ENCODE measurements at places on chromosomes 7 and 10.

- DNase-seq: no peak
Measured at GRCh38 chr7:134255814-134256213, 60.9 kb downstream of the SLC35B4 start.

DNA sequence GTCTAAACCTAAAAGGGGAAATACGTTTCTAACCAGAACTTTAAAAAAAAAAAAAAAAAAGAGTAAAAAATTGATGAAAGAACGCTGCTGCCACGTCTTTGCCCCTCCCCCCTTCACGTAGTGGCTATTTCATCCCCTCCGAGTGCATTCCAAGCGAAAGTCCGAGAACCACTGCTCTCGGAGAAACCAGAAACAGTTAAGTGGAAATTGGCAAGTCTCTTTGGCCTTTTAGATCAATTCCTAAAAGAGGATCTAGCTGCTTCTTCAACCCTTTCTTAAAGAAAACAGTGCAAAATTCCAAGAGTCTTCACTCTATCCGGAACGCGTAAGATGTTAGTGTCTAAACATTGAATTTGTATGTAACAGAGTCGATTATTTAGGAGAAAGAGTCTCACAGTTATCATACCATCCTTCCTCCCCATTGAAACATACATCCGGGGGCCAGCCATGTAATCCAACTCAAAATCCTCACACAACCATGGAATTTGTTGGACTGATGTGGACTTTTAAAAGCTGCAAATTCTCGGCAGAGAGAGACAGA lies 1.1 kb downstream of the P4HA1 start:
- DNase-seq: peak; percentile 83

GRCh38 chr7:99386584-99387238 lies 12.2 kb downstream of the ARPC1B start:
- DNase-seq: peak; percentile 70

DNA sequence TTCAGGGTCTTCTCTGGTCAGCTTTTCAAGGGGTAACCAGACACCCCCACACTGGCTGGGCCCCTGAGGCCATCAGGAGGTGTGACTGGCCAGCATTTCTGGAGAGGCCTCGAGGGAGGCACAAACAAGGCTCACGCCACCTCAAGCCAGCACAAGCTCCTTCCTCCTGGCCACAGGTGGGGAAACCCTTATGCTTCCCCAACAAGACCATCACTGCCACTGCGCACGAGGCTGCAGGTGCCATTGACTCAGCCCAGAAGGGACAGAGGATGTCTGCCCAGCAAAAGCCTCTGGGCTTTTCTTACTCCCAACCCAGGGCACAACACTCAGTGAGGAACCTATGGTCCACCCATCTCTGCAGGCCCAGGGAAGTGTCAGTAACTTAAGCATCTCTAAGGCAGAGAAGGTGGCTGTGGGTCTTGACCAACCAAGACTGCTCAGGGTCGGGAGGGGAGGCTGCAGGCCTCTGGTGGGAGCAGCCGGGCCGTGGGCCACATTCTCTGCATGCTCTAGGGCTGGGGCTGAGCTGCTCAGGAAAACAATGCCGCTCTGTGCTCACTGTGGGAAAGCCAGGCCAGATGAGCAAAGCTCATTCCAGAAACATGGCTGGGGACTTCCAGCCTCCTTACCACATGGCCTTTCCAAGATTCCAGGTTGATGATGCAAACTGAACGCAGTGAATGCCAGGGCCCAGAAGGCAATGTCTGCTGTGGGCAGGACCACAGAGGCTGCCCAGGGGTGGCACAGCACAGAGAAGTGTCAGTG lies 24.2 kb upstream of the RASSF4 start:
- peak; percentile 58 for DNase-seq

DNA sequence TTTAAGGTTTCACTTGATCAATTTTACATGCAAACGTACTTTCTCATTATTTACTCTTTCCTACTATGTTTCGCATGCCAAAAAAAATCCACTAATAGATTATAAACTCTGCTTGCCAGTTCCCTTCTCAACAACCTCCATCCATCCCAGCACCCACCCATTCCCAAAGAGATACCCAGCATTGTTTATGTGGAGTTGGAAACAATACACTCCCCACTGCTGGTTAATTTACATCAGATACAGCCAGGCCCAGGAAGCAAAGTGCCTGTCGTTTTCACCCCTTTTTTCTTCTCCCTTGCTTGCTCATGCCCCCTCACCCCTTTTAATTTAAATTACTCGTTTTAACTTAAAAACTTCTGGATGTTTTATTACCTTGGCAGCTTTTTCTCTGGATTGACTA lies 59.9 kb downstream of the HIBADH start:
- DNase-seq: no peak

DNA sequence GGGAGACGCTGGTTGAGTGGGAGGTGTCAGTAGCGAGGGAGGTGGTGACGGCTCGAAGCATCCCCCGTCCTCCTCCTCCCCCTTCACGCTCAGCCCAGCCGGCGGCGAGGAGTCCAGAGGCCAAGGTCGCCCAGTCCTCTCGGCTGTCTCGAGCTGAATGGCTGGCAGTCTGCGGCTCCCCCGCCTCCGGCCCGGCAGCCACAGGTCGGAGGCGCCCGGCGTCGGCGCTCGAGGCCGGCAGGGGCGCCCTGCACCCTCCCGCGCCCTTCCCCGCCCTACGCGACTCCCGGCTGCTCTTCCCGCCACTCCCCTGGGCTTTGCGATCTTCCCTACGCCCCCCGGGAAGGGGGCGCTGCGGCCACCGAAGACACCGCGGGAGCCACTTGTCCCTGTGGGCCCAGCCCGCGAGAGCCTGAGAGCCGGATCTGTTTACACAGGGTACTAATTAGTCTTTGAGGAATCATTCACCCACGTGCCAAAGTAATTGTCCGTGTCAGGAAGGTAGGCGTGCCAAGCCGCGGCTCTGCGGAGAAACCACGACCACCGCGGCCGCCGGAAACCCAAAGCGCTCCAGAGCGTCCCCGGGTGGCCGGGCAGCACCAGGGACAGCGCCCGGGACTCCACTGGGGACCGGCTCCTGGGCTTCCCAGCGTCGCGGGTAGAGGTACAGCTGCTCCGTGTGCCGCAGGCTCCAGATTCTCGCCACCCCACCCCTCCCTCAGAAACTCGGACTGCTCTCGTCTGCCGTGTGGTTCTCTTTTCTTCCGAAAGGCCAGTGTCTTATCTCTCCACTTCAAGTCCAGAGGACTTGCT lies at the start of gene NXPH1:
Gene NXPH1, plus strand, starts transcription at position 133 of the 813 bp plus-strand sequence.
- DNase-seq: no peak

DNA sequence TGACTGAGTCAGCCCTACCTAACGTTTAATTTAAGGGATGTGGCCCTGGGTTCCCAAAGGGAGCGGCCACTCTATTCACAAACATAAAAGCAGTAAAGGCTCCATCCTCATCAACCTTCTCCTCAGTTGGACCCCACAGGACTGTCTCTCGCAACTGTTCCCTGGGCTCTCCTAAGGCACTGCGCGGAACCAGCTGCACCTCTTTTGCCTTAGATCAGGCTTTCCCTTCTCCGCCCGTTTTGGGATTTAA lies 689 bp upstream of the GTPBP4 start:
- no peak for DNase-seq

- peak; percentile 11 for DNase-seq
Measured at GRCh38 chr7:79528421-79528820, 75.0 kb upstream of the MAGI2 start.

DNA sequence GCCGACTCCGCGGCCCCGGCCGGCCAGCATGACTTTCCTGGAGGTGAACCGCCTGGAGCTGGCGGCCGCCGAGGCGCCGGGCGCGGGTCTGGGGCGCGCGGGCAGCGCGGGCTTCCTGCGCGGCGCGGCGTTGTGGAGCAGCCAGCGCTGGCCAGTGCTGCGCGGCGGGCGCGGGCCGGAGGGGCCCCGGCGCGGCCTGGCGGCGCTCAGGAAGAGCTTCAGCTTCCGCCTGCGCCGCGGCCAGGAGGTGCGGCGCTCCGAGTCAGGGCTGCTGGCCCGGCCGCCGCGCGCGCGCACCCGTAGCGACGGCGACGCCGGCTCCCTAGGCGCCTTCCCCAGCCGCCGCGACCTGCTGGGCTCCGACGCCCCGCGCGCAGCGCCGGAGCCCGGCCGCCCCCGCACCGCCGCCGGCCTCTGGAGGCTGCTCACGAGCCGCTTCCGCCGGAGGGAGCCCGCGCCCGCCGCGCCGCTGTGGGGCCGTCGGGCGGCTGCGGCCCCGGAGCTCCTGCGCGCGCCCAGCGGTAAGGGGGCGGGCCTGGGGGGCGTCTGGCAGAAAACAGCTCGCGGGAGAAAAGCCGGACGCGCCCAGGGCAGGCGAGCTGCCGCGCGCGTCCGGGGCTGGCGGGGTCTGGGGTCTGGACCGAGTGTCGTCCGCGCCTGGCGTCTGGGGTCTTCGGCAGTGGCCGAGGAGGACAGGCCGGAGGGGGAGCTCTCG lies 29.0 kb downstream of the AGAP3 start:
- DNase-seq: no peak
